ENCODE measurements at places on chromosomes 3 and 15.

DNA sequence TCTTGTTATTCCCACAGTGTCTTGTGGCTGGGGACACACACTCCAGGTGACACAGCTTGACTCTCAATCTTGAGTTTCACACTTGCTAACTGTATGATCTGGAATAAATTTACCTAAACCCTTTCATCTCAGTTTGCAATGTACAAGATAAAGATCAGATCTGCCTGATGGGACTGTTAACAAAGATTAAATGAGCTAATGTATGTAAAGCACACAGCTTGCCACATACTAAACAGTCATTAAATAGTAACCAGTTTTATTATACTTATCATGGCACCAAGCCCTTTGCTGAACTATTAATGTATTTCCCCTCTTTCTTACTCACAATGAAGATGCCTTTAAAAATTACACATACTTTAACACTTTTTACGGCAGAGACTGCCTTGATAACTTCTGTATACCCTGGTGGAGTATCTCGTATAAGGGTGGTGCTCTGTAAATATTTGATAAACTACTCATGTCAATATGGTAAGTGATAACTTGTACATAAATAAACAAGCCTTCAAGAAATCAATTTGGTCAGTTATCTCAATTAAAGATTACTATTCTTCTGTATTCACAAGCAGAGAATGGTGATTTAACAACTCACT is 184.5 kb downstream of the STAG1 start:
- no peak for DNase-seq

DNA sequence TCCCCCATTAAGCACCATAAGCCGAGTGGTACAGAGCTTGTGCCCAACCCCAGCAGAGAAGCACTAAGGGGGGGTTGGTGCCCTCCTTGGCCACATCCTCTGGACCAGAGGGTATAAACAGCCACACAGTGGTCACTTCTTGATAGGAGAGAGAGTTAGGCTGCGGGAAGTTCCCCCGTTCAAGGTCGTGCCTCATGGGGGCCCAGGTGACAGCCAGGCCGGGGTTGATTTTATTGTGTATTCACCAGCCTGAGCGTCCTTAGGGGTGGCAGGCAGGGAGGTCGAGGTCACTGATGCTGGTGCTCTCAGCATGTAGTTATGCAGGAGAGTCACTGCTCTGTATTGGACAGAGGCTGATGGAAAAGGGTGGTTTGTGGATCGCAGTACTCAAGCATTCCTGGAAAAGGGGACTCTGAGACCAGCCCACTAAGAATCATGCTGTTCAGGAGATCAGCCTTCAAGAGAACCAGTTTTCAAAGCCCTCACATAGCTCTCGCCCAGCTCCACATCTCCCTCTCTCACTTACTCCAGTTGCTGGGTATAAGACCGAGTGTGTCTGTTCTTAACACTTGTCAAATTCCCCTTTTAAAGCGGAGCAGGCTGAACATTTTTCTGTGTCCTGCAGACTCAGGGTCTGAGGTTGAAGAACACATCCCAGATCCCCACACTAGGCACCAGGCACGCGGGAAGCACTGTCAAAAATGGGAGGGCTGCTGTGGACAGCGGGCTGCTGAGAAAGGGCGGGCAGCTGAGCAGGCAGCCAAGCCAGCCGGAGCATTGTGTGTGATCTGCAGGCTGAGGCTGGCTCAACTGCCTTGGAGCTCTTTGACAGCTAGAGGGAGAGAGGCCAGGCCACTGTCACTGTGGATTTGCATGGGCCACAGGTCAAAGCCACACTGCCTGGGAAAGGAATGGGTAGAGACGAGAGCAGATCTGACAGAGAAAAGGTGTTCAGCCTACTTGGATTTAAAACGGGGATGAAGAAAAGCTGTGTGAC is 279.3 kb upstream of the LRRFIP2 start:
- no peak for DNase-seq

- DNase-seq: no peak
Measured at GRCh38 chr15:47384341-47384740, 333.0 kb upstream of the SEMA6D start.

GRCh38 chr3:11407644-11408043 is 135.4 kb downstream of the ATG7 start:
- no peak for DNase-seq

DNA sequence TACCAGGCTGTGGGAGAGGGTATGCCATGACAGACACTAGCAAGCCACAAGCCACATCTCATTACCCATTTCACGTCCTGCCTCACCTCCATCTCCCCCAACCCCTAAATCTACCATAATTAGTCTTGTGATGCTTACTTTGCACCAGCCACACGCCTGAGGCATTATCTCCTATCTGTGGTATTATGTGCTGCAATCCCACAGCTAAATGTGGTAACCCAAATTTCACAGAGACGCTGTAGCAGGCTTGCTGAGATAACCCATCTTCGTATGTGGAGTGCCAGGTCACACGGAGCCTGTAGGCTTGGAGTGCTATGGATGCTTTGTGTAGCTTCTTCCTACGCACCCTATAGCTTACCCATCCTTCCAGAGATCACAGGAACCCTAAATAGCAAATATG is 256.7 kb upstream of the KCNH8 start:
- no peak for DNase-seq

- DNase-seq: no peak
Measured at GRCh38 chr3:162022911-162023310, 526.3 kb downstream of the OTOL1 start.

Data from naive thymus-derived CD8-positive, alpha-beta T cell (primary cell).